ENCODE measurements at places on chromosomes 1 and 21. TPM values are rescaled to one million over a fixed set of nuclear protein-coding genes. Genes with fewer than 3 reads are reported as not detected.

Gene TTC39A
- total RNA-seq: 4.9 TPM

DNA sequence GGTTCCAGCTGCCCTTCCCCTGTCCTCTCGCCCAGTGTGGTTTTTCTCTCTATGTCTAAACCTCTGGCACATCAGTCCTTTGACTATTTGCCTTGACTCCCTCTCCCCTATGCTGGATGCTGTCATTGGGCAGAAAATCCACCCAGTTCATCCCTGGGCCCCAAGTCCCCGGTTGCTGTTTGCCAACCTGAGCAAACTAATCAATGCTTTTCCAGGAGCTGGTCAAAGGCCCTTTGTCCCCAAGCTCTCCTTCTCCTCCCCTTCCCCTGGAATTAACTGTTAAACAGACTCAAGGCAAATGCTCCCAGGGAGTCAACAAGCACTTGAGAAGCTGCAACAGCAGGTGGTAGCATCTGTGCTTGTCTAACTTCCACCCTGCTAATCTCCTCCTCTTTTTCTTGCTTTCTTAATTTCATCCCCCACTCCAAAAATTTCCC, 102.7 kb downstream of the LMX1A start:
- no peak for DNase-seq

Gene ZNF648
- 0.89 TPM for total RNA-seq

Gene ZSCAN20
- total RNA-seq: 4.1 TPM

GRCh38 chr1:34800214-34800613, 7.4 kb downstream of the GJA4 start:
- no peak for DNase-seq

- no peak for DNase-seq
These were observed 2.1 kb downstream of the GPR161 start for GRCh38 chr1:168134642-168135041.

Gene AIDA
- 47.0 TPM for total RNA-seq

Measured in skin of body (tissue), 3 donors.